ENCODE measurements at places on chromosomes 1 and 21.

GRCh38 chr21:26967062-26967913 is at the start of gene ADAMTS5:
Gene ADAMTS5, minus strand, starts transcription at chr21:26967088. Its CDS starts 697 bp downstream, at chr21:26966391.
- peak; percentile 77 for DNase-seq

GRCh38 chr1:10457875-10458274 is 8.0 kb downstream of the CORT start:
- no peak for DNase-seq

DNA sequence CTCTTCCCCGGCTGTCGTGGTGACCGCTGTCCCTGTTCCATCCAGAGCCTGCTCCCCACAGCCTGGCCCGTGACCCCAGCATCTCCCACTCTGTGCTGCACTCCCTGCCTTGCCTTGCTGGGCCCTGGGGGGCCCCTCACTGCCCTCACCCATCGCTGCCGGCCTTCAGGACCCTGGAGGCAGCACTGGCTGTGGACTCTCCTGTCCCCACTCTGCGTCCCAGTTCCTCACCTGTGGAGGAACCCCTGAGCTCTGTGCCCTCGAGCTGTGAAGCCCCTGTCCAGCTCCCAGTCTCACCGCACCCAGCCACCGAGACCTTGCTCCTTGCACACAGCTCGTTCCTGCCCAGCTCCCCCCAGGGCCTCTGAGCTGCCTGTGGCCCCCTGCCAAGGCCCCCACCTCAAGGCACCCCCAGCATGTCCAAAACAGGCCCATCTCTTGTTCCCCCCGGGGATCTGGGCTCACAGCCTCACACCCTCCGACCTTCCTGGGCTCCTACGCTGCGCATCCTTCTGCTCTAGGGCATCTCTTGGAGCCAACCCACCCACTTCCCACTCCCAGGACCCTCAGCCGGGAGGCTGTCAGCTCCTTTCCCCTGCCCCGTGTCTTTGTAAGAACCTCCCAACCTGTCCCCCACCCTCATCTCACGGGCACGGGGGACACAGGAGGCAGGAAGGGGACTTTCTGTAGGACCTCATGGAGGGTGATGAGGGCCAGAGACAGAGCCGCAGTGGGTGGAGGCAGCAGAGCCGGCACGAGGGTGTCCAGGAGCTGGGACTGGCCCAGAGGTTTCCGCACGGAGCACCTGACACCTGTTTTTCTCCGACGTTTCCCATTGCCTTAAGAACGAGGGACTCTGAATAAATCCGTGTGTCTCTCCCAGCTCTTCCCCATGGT is 109.3 kb downstream of the WDR4 start:
- no peak for DNase-seq

GRCh38 chr1:35589516-35590427 is 16.7 kb downstream of the TFAP2E start:
- DNase-seq, result no peak

- DNase-seq, result no peak
Measured at GRCh38 chr1:1353389-1354151, 4.4 kb upstream of the DVL1 start.

DNA sequence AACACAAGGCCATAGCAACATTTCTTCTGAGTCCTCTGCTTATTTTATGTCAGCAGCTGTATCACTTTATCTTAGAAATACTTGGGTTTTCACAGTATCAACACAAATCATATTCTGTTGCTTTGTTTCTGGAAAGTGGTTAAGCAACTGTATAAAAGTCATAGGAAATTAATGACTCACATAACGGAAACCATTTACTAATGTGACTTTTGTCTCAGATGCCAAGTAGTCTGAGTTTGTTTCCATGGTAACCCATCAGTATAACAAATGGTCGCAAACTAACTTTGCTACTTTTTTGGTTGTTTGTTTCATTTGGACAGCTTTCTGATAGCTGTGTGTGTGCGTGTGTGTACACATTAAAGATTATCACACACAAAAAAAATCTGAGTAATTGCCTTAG is 31.1 kb downstream of the EEIG2 start:
- peak; percentile 10 for DNase-seq

- no peak for DNase-seq
Measured at GRCh38 chr1:1966071-1966740, 37.4 kb downstream of the CFAP74 start.

Measured in GF-D8 (cell line).